ENCODE measurements at places on chromosomes 11 and 22. TPM values are rescaled to one million over a fixed set of nuclear protein-coding genes. Genes with fewer than 3 reads are reported as not detected.
A peak's percentile ranks its signal among the peaks of the same experiment; 100 is the strongest.

- DNase-seq = no peak
- H3K36me3 ChIP-seq = peaks cover 15% of the 10 kb centered on the region
- H3K4me3 ChIP-seq = peak overlapping the region; percentile 40
- H3K27ac ChIP-seq = no peak overlapping the region
- peaks cover 12% of the 10 kb centered on the region for H3K4me1 ChIP-seq
These were observed 18.1 kb upstream of the CDKN1C start for GRCh38 chr11:2903672-2904011.

- DNase-seq = peak; percentile 31
- H3K27ac ChIP-seq = peak overlapping the region; percentile 88
- no peaks in the 10 kb centered on the region for H3K27me3 ChIP-seq
- no peaks in the 10 kb centered on the region for H3K36me3 ChIP-seq
- peak overlapping the region; percentile 81 for H3K4me3 ChIP-seq
These were observed 760 bp downstream of the ZNRF3 start for GRCh38 chr22:28883917-28884746.

GRCh38 chr11:27401833-27402316 is 38.9 kb upstream of the CCDC34 start:
- DNase-seq = no peak
- no peaks in the 10 kb centered on the region for H3K36me3 ChIP-seq
- no peak overlapping the region for H3K27ac ChIP-seq
- H3K27me3 ChIP-seq = no peaks in the 10 kb centered on the region
- peaks cover 18% of the 10 kb centered on the region for H3K4me1 ChIP-seq

Gene LARGE2
- total RNA-seq = 5.2 TPM

- H3K36me3 ChIP-seq = no peaks in the 10 kb centered on the region
- no peak overlapping the region for H3K4me3 ChIP-seq
- H3K27ac ChIP-seq = no peak overlapping the region
- peaks cover 9% of the 10 kb centered on the region for H3K27me3 ChIP-seq
- peaks cover 3% of the 10 kb centered on the region for H3K4me1 ChIP-seq
These were observed 58.0 kb upstream of the CLDN5 start for GRCh38 chr22:19582033-19582693.

Gene RIC8A
- 85.2 TPM for total RNA-seq

DNA sequence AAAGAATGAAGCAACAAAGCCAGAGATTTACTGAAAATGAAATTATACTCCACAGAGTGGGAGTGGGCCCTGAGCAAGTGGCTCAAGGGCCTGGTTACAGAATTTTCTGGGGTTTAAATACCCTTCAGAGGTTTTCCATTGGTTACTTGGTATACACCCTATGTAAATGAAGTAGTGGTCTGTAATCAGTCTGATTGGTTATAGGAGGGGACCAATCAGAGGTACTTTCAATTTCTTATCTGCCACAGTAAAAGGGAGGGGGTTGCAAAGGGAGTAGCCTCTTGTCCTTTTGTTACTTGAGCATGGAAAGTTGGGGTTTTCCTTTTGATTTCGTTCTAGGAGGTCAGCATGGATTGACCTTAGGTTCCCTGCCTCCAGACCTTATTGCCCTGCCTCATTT is 63.5 kb downstream of the ATM start:
- no peaks in the 10 kb centered on the region for H3K4me1 ChIP-seq
- H3K27ac ChIP-seq = no peak overlapping the region
- H3K27me3 ChIP-seq = no peaks in the 10 kb centered on the region
- H3K36me3 ChIP-seq = peaks cover 24% of the 10 kb centered on the region
- no peak for DNase-seq
- no peak overlapping the region for H3K4me3 ChIP-seq

DNA sequence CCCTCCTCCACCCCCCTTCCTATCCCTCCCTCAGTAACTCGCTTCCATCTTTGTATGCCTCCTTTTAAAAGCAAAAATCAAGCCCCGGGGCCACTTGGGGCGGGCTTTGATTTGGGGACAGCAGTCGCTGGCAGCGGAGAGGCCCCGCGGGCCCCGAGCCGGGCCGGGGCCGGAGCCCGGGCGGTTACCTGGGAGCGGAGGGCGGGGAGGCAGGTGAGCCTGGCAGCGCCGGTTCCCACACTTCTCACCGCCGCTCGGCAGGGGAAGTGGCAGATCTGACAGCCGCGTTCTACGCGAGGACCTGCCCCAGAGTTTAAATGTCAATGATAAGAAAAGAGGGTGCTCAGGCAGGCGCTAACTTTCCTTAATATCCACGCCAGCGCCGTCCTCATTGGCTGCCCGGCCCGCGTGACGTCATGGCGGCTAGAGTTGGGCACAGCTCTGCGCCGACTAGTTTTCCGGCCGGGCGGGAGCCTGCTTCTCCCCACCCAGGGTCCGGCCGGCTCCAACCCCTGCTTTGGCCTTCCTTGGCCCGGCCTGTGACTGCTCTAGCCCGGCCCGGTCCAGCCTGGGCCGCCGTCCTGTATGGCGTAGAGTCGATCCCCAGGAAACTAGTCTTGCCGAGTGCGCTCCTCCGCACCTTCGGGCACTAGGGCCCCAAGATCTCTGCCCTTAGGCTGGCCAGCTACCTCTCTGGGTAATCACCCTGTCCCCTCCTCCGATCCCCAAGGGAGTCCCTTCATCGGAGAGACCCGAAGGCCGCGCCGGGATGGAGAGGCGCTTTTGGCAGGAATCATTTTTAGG is 6.7 kb upstream of the PAX6 start:
- H3K4me1 ChIP-seq = peaks cover 14% of the 10 kb centered on the region
- H3K4me3 ChIP-seq = peak overlapping the region; percentile 30

GRCh38 chr11:65780770-65781151 is at the start of gene AP5B1:
Gene AP5B1, minus strand, starts transcription at chr11:65780976. Its CDS starts 385 bp downstream, at chr11:65780591.
- H3K36me3 ChIP-seq = peaks cover 10% of the 10 kb centered on the region
- H3K27ac ChIP-seq = peak within 1 kb of the TSS; percentile 95
- peak within 1 kb of the TSS; percentile 84 for H3K4me3 ChIP-seq
- peaks cover 20% of the 10 kb centered on the region for H3K4me1 ChIP-seq
- peaks cover 25% of the 10 kb centered on the region for H3K27me3 ChIP-seq

GRCh38 chr11:65085446-65085845 is 1.4 kb downstream of the ZFPL1 start:
- DNase-seq = no peak
- H3K36me3 ChIP-seq = peaks cover 15% of the 10 kb centered on the region
- H3K4me1 ChIP-seq = peaks cover 25% of the 10 kb centered on the region
- peak overlapping the region; percentile 2 for H3K27ac ChIP-seq

- DNase-seq = no peak
- no peaks in the 10 kb centered on the region for H3K27me3 ChIP-seq
- H3K27ac ChIP-seq = no peak overlapping the region
- H3K4me1 ChIP-seq = peaks cover 26% of the 10 kb centered on the region
These were observed 38.6 kb upstream of the LRRC32 start for GRCh38 chr11:76708972-76709660.

- peaks cover 2% of the 10 kb centered on the region for H3K27me3 ChIP-seq
- H3K27ac ChIP-seq = no peak overlapping the region
- DNase-seq = no peak
- H3K4me3 ChIP-seq = no peak overlapping the region
- H3K36me3 ChIP-seq = no peaks in the 10 kb centered on the region
These were observed 619.4 kb upstream of the KIRREL3 start for GRCh38 chr11:127619946-127620345.

DNA sequence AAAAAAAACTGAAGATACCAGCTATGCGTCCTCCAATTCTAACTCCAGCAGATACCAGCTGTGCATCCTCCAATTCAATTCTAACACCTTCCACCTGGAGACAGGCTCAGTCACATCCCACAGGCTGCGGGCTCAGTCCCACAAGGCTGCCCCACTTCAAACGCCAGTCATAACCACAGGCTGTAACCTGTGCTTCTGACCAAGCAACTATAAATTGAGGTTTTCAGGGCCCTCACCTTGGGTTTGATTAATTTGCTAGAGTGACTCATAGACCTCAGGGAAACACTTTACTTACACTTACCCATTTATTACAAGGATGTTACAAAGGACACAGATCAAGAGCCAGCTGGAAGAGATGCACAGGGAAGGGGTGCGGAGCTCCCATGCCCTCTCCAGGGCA is 32.4 kb upstream of the MSANTD2 start:
- H3K27me3 ChIP-seq = peaks cover 63% of the 10 kb centered on the region
- no peak overlapping the region for H3K27ac ChIP-seq
- DNase-seq = no peak
- H3K4me1 ChIP-seq = peaks cover 7% of the 10 kb centered on the region

DNA sequence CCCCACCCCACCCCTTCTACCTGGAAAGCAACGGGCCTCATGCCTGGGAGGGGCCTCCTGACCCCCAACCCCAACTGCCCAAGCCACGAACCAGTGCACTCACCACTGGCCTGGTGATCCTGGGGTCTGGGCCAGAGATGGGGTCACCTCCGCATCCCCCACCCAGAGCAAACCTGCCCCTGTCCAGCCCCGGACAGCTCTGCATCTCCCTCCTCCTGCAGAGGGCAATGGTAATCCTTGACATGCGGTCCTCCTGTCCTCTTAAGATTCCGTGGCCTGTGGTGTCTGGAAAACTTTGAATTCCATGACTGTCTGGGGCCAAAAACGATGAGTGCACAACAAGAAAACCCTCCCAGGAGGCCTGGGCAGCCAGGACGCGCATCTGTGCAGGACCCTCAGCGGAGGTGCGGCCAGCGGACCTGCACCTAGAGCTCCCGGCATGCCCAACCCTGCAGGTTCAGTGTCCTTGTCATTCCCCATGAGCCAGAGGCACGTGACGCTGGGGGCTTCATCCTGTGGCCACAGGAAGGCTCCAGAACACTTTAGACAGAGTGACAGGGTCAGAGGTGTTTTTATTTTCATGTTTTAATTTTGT is 16.1 kb upstream of the PPARA start:
- no peak overlapping the region for H3K27ac ChIP-seq
- peaks cover 3% of the 10 kb centered on the region for H3K4me1 ChIP-seq
- H3K27me3 ChIP-seq = no peaks in the 10 kb centered on the region
- no peak overlapping the region for H3K4me3 ChIP-seq
- DNase-seq = no peak

GRCh38 chr11:7577291-7578190 is 63.7 kb downstream of the PPFIBP2 start:
- DNase-seq = no peak
- H3K27ac ChIP-seq = peak overlapping the region; percentile 96
- H3K4me1 ChIP-seq = peaks cover 78% of the 10 kb centered on the region
- no peaks in the 10 kb centered on the region for H3K27me3 ChIP-seq

Gene RAPSN
- 0.27 TPM for total RNA-seq

Gene PANX3
- total RNA-seq = not detected

Gene GRM5
- 0.35 TPM for total RNA-seq

Gene CTTN
- 318 TPM for total RNA-seq

Gene CD248
- 95.2 TPM for total RNA-seq
